ENCODE measurements at places on chromosomes 3 and 15.

- DNase-seq: no peak
Observed at GRCh38 chr15:34793901-34794300, 1.4 kb downstream of the ACTC1 start.

DNA sequence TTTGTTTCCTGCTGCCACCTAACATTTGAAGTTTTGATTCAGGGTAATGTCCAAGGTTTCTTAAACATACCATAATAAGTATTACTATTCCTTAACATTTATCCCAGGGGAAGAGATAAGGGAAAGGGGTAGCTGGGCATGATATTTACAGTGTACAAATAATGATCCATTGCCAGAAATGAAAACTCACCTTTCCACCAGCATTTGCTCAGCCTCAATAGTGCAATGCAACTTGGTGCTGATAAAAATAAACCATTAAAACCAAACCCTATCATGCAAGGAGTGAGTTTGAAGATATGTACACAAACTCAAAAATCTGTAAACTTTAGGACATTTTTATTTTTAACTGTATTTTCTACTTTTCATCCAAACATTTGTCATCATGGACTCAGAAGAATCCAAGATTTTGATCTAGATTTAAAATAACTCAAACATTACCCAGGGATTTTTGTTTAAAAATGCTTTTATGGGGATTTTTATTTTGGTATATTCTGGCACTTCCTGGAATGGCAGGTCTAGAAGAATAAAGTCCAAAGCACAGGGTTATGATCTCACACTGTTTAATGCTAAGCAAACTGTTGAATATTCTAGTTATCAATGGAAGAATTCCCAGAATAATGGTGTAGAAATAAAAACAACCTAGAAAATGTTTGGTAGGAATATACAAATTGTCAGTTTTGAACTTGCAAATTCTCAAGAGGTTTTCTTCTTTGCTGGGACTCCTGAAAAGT lies 32.5 kb upstream of the SLC2A2 start:
- DNase-seq: no peak

- no peak for DNase-seq
Observed at GRCh38 chr3:67719333-67719732, 64.9 kb upstream of the SUCLG2 start.

GRCh38 chr3:46873521-46873920 lies 4.0 kb upstream of the PTH1R start:
- DNase-seq: no peak

DNA sequence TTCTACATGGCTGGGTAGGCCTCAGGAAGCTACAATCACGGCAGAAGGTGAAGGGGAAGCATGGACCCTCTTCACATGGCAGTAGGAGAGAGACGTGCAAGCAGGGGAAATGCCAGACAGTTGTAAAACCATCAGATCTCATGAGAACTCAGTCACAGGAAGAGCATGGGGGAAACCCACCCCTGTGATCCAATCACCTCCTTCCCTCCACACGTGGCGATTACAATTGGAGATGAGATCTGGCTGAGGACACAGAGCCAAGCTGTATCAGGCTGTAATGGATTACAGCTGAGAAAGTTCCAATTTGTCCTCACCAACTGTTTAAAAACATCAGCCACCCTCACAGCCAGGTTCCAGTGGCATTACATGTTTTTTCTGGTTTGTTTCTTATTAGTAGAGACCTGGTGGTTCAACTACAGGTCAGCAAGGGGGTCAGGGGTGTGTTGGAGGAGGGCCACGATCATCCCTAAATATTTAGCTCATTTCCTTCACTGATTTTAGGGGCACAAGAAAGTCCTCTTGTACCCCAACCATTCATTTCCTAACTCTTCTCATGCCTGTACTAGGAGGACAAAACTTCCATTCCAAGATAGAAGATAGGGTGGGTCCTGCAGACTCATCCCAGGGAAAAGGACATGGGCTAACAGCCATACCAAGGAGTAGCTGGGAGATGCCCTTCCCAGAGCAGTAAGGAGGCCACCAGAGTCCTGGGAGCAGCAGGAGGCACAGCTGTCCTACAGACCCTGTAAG lies 54.4 kb downstream of the ANXA2 start:
- no peak for DNase-seq

GRCh38 chr3:124829819-124830554 lies 57.2 kb downstream of the ITGB5 start:
- no peak for DNase-seq

DNA sequence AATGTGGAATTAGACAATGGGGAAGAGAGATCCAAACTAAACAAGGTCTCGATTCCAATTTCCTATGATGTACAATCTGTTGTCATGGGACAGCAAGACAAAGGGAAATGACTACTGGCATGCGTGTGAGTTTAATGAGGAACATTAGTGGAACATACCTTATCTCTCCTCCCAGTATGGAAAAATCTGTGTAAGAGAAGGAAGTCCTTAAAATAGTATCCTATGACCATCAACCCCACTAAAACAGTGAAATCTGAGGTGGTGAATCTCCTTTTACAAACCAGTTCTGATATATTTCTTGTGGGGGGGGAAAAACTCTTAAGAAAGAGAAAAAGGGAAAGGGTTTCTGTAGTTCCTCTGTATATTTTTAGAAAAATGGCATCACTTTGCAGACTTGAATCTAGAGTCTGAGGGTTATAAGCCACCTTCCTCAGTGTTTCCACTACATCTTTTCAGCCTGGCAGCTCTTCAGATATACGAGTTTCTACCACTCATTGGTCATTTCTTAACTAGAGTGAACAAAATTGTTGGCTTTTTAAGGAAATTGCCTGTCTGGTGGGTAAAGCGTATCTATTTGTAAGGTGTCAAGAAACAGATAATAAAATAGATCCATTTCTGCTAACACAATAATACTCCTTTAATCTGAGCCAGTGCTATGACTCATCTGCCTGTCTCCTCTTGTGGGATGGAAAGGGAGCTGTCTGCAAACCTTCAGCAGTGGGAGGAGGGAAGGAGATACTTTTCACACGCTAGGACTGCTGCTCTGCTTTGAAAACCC lies 3.0 kb upstream of the TNFAIP8L3 start:
- no peak for DNase-seq

GRCh38 chr3:177405191-177405672 lies 207.9 kb upstream of the TBL1XR1 start:
- no peak for DNase-seq

DNA sequence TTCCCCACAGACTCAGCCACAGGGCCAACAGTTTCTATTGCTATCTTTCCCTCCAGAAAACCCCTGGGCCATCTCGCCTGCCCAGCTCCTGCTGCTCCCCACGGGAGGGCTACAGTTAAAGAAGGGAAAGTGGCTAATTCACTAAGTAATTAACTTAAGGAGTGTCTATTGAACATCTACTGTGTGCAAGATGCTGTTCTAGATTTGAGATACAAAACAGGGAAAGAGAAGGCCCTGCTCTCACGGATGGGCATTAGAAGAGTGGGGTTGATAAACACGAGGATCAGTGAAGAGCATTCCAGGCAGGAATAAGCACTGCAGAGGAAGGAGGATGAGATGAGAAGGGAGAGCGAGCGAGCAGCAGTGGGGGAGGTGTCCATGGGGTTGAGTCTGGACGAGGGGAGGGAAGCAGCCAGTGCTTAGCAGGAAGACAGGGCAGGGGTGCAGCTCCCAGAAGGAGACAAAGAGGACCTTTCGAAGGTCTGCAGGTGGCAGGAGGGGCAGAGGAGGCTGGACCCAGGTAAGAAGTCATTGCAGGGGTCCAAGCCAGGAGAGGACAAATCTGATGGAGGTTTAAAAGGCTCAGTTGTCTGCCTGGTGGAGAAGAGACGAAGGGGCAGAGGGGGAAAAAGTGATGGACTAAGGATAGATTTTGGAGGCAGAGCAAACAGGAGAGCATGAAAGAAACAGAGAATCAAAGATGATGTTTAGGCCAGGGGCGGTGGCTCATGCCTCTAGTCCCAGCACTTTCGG lies 64.7 kb downstream of the KLF15 start:
- DNase-seq: no peak

- no peak for DNase-seq
Observed at GRCh38 chr3:13032206-13032605, 41.0 kb downstream of the IQSEC1 start.

DNA sequence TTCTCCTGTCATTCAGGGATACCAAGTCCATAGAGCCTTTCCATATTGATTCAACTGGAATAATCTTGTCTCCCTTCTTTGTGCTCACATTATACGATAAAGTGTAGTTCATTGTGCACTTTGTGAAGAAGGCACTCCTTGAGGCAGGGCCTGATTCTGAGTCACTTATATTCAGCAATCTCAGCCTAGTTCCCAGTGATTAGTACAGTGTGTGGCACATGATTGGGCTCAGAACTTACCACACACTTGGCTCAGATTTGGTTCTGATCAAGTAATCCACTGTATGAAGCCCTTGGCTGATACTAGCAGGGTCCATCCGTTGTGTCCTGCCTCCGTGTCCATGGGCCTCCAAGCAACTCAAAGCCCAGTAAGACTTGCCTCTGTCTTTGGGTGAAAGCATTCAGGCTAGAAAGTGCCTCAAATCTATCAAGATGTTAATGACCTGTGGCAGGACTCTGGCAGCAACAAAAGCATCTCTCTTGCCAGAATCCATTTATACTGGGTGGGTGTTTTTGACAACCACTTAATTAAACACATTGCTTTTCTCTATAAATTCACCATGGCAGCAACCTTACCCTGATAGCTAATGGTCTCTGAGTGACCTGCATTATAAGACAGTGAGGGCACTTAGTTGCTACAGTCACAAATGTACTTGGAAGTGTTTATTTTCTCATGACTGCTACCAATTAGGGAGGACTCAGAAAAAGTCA lies 51.3 kb downstream of the TPRG1 start:
- no peak for DNase-seq

GRCh38 chr15:25893596-25893995 lies 30.5 kb upstream of the ATP10A start:
- DNase-seq: no peak

- DNase-seq: no peak
Observed at GRCh38 chr3:39762537-39763070, 46.8 kb upstream of the MYRIP start.

GRCh38 chr15:96622714-96623113 lies 292.2 kb downstream of the NR2F2 start:
- no peak for DNase-seq

DNA sequence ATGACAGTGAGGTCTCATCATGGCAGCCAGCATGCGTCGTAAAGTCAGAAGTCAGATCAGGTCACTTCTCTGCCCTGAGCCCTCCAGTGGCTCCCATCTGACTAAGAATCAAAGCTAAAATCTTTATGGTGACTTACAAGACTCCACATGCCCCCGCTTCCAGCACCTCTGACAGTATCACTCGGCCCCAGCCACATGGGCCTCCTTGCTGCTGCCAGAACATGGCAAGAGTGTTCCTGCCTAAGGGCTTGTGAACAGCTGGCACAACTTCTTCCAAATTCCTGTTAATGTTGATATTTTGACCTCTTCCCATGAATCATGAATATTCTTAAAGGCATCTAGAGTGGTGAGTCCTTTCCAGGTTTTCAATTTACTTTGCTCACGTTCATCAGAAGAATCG lies 20.5 kb downstream of the POLR2M start:
- no peak for DNase-seq

- DNase-seq: no peak
Observed at GRCh38 chr3:107366766-107367165, 10.5 kb upstream of the CCDC54 start.

- DNase-seq: no peak
Observed at GRCh38 chr3:182760576-182761164, 32.6 kb upstream of the ATP11B start.

- DNase-seq: no peak
Observed at GRCh38 chr3:198027045-198027798, 67.2 kb downstream of the LMLN start.

DNA sequence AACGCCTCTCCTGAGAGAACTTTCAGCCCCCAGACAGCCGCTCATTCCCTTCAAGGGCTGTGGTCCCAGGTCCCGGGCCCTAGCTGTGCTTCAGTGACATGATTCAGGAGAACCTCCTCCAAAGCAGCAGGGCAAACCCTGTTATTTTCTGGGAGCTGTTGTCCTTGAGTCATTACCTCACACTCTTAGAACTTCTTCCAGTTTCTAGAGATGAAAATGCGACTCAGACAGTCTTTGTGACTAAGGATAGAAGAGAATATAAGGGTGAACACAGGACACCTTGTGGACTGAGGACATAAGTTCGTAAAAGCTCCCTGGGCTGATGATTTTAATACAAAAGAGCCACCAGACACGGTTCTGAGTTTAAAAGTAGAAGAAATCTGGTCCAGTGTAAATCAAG lies 203.8 kb downstream of the RORA start:
- DNase-seq: no peak

DNA sequence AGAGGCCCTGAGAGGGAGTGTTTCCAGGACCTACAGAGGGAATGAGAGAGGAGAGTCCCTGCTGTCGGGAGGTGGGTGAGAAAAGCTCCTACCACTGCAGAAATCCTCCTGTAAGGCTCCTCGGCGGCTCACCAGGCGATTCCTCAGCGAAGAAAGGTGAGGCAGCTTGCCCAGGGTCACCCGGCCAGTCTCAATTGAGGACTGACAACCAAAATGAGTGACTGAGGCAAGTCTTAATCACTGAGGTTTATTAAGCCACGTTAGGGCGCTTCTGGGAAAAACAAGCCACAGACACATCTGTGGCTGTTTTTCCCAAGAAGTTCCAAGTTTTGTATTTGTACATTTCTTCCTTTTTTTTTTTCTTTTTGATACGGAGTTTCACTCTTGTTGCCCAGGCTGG lies 48.5 kb downstream of the ZDHHC19 start:
- no peak for DNase-seq

DNA sequence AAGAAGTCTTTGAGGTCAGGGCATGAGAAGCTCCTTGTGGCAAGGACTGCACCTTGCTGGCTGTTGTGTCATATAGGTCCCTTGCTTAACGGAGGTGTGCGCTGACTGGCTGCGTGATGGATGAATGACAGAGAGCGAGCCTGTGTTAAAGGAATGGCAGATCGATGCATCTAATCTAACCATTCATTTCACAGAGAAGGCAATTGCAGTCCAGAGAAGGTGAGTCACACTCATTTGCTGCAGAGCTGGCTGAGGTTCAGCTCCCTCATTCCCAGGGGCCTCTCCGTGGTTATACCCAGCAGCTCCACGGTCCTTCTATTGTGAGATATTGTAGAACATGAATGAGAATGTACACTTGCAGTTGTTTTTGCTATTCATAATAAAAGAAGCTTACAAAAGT lies 289.3 kb downstream of the EPHB1 start:
- DNase-seq: no peak

GRCh38 chr3:98555025-98555379 lies 23.2 kb downstream of the GPR15 start:
- no peak for DNase-seq

DNA sequence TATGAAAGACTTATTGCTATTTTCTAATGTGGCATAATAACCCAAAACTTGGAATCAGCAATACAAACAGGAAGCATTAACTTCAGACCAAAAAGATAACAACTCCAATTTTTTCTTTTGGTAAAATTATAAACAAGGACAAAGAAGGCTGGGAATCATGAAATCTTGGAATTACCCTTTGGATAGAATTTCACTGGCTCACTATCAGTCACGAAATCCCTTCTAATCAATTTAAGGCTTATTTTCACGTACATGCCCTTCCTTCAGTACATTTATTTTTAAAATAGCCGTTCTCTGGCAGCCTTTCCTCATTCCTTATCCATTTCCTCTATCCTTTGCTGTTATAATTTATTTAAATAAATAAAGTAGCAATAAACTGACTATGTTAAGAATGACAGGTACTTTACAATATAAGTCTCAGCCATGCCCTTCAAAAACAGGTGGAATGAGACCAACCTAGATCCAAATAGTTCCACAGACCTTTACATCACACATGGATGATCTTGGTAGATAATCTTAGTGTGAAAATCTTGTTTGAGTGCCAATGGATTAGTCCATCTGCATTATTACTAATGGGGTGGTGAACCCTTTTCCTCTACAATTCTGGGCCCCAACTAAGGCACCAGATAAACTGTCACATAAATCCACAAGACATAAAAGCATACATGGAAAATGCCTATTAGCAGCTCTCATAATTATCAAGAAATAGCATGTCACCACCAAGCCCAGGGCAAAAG lies 38.9 kb downstream of the ABI3BP start:
- no peak for DNase-seq
